Inflammatory macrophage treated with lipopolysaccharide for 1 hour (primary cell): ENCODE measurements at places on chromosomes 2 and 18.

DNA sequence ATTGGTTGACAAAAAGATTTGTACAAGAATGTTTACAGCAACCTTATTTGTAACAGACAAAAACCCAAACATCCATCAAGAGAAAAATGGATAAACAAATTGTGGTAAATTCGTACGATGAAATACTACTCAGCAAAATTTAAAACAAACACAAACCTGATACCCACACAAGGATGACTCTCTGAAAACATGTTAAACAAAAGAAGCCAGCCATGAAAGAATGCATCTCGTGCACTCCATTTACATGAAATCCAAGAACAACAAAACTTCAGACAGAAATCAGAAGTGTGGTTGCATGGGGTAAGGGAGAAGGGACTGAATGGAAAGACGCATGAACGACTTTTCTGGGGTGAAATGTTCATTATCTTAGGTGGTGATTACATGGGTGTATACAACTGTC lies 93.4 kb downstream of the SLC25A12 start:
- no peak for DNase-seq

GRCh38 chr2:197045115-197045514 lies 118.6 kb upstream of the PGAP1 start:
- DNase-seq: peak; percentile 13

DNA sequence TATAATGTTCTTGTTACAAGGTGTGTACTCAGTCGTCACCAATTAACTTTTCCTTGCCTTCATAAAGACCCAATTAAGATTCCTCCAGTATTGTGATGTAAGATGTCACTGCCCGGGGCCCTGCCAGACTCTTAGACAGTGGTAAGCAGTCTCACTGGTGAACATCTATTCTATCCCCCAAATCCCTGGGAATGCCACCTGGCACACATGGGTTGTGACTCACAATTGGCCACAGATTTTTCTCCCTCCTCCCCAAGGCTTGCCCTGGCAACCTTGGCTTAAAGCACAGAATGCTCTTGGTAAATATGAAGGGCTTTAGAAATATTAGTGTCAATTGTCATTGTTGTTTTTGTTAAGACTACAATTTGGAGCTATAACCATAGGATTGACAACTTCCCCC lies 287.9 kb downstream of the ETAA1 start:
- DNase-seq: no peak

DNA sequence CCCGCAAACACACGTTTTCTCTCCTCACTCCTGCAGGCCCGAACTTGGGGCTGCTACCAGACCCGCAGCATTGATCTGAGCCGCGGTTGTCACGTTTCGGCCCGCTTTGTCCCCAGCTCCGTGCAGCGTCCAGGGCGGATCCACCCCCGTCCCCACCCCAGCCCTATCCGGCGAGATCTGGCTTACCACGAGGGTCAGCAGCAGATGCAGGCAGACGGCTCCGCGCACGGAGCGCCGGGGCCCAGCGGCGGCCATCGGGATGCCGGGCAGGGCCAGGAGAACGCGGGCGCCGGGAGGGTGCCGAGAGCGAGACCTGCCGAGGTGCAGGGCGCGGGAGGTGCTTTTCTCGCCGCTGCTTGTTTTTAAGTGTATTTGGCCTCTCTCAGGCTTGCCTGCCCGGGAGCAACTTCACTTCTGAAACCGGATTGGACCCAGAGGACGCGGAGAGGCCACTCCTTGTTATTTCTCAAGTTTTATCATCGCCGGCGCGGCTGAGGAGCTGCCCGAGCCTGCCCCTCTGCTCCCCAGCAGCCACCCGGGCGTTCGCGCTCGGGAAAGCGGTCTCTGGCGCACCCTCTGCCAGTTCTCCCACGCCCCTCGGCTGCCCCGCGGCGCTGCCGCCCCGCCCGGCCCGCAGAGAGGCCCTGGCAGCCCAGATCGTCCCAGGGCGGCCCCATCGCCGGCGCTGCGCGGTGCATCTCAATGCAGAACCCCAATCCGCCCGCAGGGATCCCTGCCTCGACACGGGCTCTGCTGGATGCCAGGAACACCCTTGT lies at the start of gene DSC3:
Gene DSC3 (minus strand): TSS at position 337 of the 776 bp plus-strand sequence. CDS start 82 bp downstream, at position 255.
- DNase-seq: no peak

DNA sequence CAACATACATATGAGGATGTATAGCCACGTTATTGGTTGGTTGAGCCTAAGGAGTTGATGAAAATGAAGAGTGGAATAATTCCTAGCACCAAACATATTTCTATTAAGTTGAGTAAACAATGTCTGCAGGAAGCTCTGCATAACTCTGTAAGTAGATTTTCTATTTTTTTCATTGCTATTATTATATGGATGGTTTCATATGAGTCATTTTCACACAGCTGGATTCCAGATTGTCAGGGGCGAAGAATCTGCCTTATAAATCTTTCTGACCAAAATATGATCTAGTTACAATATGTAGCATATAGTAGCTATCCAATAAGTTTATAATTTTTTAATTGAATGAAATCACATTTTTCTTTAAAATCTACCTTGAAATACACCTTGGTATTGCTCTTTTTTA lies 468.0 kb upstream of the PKDCC start:
- no peak for DNase-seq

DNA sequence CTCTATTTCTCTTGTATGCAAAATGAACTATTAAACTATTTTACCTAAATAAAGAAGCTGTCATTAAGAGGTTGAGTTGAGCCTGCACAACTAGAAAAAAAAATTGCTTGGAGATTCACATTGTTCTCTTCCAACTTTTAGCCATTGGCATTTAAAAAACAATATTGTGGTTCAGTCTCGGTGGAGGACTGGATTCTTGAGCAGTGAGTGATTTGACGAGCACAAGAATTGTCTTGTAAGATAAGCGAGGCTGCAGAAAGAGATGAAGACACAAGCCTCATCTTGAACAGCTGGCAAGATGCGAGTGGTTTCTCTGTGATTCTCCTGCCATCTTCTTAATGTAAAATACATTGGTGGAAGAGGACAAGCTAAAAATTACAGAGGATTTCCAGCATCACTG lies 67.0 kb downstream of the GALR1 start:
- DNase-seq: no peak

DNA sequence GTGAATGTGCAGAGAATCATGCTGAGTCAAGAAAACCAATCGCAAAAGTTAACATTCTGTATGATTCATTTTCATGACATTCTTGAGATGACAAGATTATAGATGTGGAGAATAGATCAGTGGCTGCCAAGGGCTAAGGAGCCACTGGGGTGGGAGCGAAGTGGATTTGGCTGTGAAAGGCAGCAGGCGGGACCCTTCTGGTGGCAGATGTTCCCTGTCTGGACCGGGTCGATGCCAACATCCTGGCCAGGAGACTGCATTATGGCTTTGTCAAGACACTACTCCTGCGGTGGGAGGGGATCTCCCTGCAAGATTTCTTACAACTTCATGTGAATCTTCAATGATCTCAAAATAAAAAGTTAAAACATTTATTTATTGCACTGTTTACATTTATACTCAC lies 427.9 kb downstream of the GALR1 start:
- DNase-seq: no peak

DNA sequence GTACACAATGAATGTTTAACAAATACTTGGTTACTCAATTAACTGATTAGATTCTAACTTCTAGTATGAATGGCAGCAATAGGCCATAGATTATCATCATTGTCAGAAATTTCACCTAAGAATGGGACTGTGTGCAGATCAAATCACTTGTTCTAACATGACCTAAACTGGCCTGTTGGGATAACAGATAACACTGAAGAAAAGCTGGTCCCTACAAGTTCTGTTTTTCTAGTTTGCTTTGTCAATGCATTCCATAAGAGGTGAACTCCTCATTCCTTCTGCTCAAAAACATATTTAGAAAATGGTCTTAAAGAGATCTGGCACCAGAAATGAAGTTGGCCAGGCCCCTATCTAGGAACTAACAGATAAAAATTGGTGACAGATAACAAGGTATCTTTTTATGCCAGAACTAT lies 175.4 kb downstream of the THADA start:
- DNase-seq: no peak

GRCh38 chr18:68948622-68949021 lies 150.7 kb downstream of the CCDC102B start:
- DNase-seq: no peak

DNA sequence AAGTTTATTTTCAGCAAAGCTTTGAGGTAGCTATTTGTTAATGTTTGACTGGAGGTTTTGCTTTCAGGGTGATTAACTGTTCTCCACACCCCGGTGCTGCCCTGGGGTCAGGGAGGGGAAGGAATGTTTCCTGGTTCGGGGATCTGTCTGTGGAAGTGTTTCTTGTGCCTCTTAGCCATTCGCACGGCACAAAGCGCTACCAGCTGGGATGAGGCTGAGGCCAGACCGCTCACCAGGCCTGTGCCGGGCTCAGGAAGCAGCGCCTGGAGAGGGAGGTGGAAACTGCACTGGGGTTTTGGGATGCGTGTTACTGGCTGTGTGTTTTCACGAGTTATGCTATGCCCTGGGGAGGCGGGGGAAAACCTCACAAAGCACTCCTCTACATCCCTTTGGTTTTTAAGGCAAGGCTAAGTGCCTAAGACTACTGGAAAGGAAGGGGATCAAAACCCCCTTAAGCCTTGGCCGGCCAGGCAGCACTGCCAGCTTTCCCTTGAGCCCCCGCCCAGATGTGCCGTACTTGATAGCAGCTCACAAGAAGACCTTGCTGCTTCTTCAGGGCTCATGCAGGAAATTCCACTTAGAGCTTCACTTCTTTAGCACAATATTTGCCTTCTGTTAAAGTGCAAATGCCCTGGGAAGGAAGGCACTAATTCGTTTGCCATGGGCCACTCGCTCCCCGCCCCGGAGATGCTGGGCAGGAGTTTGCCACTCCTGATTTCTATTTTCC lies 65.7 kb upstream of the CNGA3 start:
- DNase-seq: no peak

DNA sequence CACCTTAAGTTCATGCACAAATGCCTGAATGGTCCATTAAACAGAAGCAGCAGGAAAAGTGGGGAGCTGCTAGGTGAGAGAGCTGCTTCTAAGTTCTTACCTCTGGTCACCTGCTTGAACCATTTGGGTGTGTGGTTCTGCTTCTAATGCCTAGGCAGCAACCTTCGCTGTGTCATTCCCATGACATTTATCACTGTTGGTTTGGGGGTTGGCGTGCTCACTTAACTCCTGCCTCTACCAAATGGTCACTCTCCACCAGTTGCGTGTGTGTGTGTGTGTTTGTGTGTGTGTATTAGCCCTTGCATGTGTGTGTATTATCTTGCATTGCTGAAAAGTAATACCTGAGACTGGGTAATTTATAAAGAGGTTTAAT lies 56.2 kb downstream of the NCAPH start:
- DNase-seq: no peak

- no peak for DNase-seq
Measured at GRCh38 chr18:69261406-69261805, 139.3 kb upstream of the DOK6 start.

DNA sequence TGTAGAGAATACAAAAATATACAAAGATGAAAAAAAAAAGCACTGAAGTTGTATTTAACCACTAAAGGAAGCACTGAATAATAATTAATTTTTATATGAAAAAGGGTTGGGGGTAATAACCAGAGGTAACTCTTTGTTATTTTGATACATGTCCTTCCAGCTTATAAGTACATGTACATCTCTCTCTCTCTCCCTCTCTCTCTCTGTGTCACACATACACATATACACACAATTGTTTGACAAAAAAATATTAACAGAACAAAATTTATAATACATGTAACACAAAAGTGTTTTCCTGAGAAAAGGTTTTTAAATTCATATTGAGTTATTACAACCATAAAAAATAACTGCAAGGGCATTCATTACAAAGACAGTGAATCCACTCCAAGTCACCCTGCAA lies 4.6 kb downstream of the WIPF1 start:
- no peak for DNase-seq

DNA sequence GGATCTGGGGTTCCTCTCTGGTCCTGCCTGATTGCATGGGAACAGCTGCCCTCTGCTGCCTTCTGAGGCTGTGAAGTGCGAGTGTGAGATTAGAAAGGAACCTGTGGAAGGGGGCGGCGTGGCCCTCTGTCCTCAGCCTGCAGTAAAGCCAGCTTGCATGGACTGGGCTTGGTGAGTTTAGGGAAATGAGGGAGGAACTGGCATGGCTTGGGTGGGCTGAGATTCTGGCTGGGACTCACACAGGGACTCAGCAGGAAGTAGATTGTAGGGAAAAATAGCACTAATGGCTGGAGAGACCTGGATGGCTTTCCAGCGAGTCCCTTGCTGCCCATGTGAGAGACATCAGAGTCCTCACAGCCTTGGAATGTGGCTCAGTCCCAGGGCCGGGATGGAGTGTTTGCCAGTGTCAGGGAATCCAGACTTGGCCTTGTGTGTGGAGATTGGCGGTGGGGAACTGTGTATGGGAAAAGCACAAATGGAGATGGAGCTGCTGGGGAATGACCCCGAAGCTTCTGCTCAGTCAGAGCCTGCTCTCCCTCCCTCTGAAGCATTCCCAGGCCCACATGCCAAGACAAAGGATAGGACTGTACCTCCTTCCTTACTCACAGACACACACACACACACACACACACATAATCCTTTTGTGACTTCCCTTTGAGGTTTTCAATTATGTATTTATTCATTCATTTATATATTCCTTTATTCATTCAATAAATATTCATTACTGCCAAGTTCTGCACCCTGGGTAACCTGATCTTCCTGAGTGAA lies 115.4 kb downstream of the ACAA2 start:
- no peak for DNase-seq

DNA sequence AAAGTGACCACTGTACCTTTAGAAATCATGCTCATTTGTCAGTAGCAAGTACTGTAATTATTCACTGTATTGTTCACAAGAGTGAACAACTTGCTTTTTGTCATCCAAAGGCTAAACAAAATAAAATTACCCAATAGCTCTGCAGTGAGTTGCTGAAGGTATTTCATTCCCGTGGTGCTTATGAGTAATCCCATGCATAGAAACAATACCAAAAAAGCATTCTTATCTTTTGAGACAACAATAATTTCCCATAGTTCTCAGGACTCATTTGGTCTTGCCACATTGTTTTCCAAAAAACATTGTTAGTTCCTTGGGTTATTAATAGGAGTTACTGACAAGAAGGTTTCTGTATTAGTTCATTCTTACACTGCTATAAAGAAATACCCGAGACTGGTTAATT lies 503.2 kb upstream of the FAM98A start:
- no peak for DNase-seq

GRCh38 chr2:126784621-126785020 lies 114.1 kb upstream of the TEX51 start:
- no peak for DNase-seq

GRCh38 chr2:3386448-3386958 lies 7.0 kb downstream of the TRAPPC12 start:
- no peak for DNase-seq
